Endothelial cell of umbilical vein (primary cell): ENCODE measurements at places on chromosomes 7 and 10. TPM values are rescaled to one million over a fixed set of nuclear protein-coding genes. Genes with fewer than 3 reads are reported as not detected.

DNA sequence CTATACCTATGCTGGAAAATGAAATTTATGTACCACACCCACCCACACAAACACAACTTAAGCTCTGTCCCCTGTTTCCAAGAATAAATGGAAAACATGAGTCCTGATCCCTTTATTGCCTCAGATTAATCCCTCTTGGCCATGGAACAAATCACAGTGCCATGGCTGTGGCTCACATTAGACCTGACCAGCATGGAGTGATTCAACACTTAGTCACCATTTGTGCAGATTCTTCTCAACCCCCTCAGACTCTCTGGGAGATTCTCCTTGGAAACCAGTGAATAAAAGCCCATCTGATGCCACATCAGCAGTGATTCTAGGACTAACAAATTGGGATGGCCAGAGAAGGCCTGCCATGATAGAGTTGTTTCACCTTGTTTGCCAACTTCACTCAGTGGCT lies 204.4 kb upstream of the TMEM72 start:
- DNase-seq = peak; percentile 3

DNA sequence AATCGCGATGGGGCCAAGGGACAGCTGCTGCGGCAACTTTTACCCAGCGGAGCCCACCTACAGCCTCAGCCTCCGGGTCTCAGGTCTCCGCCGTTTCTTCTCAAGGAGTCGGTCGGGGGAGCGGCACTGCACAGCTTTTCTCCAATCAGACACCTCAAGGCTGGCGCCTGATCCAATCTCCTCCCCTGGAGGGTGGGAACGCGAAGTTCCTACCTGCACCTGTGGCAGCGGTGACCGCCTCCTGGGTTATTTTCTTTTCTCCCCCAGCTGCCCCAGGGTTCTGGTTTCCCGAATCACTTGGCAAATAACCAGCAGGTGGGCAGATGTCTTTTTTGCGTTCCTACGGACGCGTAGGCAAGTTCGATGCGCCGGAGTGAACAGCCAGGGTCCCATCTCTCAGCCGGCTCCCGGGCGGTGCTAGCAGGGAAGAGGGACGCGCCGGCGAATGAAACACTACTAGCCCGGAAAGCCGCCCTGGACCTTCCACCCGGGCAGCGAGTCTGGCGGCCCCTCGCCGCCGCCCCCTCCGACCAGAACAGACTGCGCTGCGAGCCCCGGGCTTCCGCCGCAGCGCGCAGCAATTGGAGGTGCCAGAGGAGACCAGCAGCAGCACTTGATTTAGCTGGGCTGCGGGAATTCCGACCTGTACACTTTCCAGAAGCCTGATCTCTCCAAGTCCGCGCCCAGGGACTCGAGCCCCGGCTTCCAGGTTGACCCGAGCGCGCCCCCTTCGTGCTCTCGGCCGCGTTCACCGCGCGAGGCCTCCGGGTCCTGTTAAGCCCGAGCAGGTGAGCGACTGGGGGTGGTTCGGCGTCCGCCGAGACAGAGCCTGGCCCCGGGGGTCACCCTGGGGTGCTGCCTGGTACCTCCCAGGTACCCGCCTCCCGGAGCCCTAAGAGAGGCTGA lies at the start of gene PRR15:
Gene PRR15, plus strand, starts transcription at position 246 of the 906 bp plus-strand sequence. CDS start 2,495 bp downstream, outside the sequence.
- peak; percentile 56 for DNase-seq

PSMA2 gene
- polyA plus RNA-seq = 73.3 and 107 TPM in 2 replicates

DNA sequence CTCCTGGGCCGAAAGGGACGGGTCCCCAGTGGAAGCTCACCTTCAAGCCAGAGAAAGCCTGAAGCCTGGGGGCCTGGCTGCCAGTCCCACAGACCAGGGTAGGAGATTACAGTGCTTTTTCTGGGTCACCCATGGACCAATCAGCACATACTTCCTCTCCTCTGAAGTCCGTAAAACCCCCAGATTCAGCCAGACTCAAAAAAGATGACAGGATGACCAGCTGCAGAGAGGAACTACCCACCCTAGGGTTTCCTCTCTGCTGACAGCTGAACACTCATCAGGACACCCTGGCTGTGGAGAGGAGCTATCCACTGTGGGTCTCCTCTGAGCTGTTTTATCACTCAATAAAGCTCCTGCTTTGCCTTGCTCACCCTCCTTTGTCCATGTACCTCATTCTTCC lies 78.0 kb downstream of the SAMD9 start:
- DNase-seq = no peak

RHOBTB1 gene
- polyA plus RNA-seq = 19.4 and 21.2 TPM in 2 replicates

CCDC172 gene
- not detected in 2 replicates for polyA plus RNA-seq

GRCh38 chr10:15254808-15255648 lies 86.5 kb upstream of the NMT2 start:
- DNase-seq = no peak

- no peak for DNase-seq
Measured at GRCh38 chr10:46285300-46285699, 1.5 kb upstream of the ANTXRL start.

GRCh38 chr7:92609921-92610518 lies 19.8 kb upstream of the FAM133B start:
- peak; percentile 47 for DNase-seq

- DNase-seq = no peak
Measured at GRCh38 chr10:132306343-132306685, 1.4 kb downstream of the STK32C start.

C7orf25 gene
- 1.4 TPM in 2 replicates for polyA plus RNA-seq

GRCh38 chr7:51288896-51289622 lies 27.6 kb downstream of the COBL start:
- no peak for DNase-seq

- no peak for DNase-seq
Measured at GRCh38 chr7:77714195-77714594, 17.9 kb downstream of the RSBN1L start.

NEUROD6 gene
- not detected in 2 replicates for polyA plus RNA-seq

DNA sequence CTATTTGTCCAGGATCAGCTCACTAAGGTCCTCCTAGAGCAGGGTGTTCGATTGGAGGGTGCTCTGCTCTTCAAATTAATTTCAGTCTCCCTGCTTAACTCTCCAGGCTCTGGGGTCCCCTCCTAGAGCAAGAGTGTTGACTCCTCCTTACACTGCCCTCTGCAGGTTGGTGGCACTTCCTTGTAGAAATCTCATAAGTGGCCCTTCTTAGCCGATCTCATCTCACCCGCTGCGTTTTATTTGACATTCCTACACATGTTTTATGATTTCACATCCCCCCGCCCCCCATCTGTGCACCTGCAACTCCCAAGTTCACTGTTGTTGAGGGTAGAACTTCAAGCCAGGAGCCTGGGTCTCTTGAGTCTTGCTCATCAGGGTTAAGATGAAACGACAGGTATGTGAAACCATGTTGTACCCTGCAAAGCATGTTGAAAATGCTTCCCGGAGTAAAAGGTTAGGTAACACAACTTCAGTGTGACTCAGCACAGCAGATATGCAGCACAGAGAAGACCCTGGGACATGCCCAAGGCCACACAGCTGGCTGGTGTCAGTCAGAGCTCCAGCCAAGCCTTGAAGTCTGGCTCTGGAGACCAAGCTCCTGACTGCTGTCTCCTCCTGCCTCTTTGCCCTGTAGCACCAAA lies 171.2 kb downstream of the PRKAG2 start:
- DNase-seq = peak; percentile 60

DNA sequence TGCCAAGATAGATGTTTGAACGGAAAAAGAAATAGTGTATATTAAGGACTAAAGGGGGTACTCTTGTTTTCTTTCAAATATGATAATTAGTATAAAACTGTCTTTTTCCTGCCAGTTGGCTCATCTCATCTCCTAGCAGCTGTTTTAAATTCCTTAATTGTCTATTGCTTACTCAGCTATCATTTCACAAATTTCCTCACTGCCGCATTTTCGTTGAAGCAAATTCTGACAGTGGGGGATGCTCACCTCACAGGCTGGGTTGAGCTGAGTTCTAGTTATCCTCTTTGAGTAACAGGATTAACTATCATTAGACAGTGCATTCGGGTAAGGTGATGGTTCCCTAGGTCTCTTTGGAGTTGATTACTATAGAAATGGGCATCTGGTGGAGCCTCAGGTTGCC lies 592.0 kb downstream of the AUTS2 start:
- DNase-seq = no peak

- DNase-seq = no peak
Measured at GRCh38 chr7:40656349-40656748, 521.5 kb downstream of the SUGCT start.

DNA sequence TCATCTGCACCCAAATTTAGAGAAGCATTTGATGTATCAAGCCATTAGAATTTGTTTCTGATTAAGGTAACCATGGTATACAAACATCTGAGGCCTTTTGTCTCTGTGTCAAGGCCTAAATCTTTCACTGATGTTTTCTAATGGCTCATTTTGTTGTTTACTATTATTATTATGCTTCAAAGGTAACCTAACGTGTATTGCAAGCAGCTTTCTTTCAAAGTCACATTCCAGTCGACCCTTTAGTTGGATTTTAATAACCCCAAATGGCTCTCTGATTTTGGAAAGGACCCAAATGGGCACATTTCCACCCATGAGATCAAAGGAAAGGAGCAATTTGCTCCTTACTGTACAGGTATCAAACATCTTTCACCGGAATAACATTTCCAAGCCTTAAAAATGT lies 46.7 kb upstream of the WNT16 start:
- DNase-seq = no peak
